SIG-M5 (cell line): ENCODE measurements at places on chromosomes 5 and 9.

DNA sequence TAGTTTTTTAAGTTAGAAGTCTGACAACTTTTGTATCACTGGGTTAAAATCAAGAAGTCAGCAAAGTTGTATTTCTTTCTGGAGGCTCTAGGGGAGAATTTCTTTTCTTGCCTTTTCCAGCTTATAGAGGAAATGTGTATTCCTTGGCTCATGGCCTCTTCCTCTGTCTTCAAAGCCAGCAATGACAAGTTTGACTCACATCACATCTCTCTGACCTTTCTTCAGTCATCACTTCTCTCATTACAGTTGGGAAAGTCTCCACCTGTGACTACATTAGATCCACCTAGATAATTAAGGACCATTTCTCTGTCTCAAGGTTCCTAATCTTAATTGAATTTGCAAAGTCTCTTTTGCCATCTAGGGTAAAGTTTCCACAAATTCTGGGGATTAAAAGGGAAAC is 339.9 kb downstream of the TENT4A start:
- no peak for DNase-seq

GRCh38 chr9:130823435-130823834 is 11.6 kb upstream of the ABL1 start:
- DNase-seq: no peak

DNA sequence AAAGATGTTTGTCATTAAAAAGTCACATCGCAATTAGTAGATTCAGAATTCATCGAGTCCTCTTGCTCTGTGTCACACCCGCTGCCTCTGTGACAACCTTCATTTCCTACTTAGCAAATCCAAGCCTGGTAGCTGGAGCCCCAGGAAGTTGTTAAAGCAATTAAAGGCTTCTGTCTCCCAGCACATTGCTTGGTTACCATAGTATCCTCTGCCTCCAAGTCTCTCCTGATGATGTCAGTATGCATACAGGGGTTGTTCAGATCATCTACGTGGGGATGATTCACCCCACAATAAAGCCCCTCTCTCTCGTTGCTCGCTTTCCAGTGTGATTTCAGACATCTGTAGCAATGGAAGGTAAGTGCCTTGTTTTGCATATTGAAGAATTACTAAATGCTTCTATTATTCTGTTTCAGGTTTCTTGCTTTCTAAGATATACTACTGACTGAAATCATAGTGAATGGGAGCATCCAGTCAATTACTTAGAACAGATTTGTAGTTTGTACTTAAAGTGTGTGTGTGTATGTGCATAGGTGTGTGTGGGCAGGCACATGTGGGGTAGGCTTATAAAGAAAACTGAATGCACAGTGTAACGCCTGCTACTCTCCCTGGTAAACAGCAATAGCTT is 52.9 kb downstream of the PAM start:
- DNase-seq: no peak

- DNase-seq: no peak
These were observed 50.5 kb downstream of the GADD45G start for GRCh38 chr9:89655056-89655989.

GRCh38 chr9:13934416-13934815 is 379.5 kb downstream of the NFIB start:
- DNase-seq: no peak

DNA sequence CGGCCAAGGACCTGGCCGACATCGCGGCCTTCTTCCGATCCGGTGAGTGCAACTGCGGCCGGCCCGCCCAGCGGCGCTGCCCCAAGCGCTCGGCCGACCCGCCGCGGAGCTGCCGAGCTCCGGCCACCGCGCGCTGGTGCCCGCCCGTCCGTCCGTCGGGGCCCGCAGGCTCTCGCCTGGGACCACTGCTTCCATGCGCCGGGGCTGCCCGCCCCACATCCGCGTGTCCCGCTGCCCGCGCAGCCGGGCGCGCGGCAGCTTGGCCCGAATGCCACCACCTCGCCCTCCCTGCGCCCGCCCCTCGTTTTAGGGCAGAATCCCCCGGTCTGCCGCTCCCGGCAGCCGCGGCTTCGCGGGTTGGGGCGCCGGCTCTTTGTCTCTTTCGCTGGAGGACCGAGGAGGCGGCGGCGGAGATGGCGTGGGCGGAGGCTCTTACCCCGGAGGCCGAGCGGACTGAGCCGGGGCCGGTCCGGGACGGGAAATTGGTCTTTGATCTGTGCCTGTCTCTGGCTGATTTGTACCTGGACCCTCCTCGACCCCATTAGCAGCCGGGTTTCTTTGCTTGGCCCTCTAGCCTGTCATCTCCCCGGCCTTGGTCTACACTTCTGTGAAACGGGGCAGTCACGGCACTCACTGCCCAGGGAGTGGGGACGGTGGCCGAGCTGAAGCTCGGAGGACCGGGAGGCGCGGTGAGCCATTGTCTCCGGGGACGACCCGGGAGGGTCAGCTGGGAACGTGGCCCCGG is 871 bp downstream of the TRIO start:
- no peak for DNase-seq

- no peak for DNase-seq
These were observed 130.9 kb upstream of the SV2C start for GRCh38 chr5:75952291-75952690.

DNA sequence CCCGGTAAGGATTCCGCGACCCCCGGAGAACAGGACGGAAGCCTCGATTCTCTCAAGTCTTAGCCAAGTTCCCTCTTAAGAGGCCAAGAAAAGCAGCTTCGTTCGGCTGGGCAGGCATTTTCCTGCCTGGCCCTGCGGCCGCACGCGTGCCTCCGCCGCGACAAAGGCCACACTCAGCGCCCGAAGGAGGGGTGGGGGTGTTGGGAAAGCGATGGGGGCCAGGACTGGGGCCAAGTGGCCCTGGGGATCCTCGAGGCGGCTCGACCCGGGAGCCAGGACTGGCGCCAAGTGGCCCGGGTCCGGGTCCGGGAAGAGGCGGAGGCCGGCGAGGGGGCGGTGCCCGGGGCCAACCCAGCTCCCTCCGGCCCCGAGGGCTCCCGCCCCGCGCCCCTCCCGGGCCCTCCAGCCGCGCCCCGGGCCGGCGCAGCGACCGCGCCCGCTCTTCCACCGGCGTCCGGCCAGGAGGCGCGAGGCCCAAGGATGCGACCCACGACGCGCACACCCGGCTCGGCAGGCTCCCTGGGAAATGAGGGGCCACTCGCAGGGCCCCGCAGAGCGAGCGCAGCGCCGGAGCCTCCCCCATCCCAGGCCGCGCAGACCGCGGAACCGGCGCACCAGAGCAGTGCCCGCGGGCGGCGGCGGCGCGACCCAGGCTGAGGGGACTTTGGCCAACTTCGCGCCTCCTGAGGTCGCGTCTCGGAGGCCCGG is 756 bp downstream of the VAV2 start:
- no peak for DNase-seq

- no peak for DNase-seq
These were observed 25.1 kb downstream of the NAIF1 start for GRCh38 chr9:128042043-128042442.

- no peak for DNase-seq
These were observed 199.0 kb downstream of the DNAH5 start for GRCh38 chr5:13745508-13745907.

DNA sequence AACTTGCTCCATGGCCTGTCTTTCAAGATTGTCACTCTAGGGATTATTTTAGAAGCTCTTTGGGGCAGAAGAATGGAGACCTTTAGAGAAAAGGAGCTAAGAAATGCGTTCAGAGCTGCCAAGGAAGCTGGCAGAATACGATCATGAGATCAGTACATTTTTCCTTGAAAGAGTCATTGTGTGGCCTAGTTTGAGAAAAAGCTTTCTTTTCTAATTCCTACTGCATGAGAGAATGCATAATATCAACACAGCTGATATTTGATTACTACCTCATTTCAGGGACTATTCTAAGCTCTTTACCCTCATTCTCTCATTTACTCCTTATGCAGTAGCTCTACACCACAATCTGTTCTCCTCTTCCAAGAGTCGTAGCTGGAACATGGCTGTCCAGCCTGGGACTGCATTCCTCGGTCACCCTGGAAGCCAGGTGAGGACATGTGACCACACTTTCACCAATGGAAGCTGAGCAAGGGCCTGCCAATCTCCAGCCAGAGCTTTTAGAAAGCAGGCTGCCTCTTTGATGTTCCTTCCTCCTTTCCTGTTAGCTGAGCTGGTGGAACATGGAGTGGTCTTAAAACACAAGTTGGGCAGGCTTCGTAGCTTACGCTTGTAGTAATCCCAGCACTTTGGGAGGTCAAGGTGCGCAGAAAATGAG is 99.3 kb upstream of the LHFPL2 start:
- DNase-seq: no peak
